ENCODE measurements at places on chromosomes 13 and 19. TPM values are rescaled to one million over a fixed set of nuclear protein-coding genes. Genes with fewer than 3 reads are reported as not detected.

DNA sequence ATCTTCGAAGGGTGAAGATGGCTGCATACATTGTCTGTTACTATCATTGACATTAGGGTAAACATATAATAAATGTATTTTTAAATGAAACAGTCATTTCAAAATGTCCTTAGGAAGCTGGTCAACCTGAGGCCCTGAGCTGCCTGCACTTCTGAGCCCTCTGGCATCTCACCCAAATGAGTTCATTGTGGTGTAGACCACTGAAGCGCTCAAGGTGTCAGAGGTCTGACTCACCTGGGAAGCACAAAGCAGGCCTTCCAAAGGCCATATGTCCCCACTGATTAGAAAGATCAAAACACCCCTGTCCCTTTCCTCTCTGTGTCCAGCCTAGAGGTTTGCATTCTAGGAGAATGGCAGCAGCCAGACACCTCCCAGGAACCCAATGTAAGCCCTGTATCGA lies 59.6 kb downstream of the COL4A2 start:
- H3K4me1 ChIP-seq, result no peaks in the 10 kb centered on the region
- H3K27me3 ChIP-seq, result no peaks in the 10 kb centered on the region
- H3K36me3 ChIP-seq, result no peaks in the 10 kb centered on the region
- no peak for DNase-seq
- no peak overlapping the region for H3K4me3 ChIP-seq

- DNase-seq, result no peak
- H3K36me3 ChIP-seq, result no peaks in the 10 kb centered on the region
- H3K27ac ChIP-seq, result no peak overlapping the region
- no peak overlapping the region for H3K4me3 ChIP-seq
- H3K27me3 ChIP-seq, result no peaks in the 10 kb centered on the region
Observed at GRCh38 chr13:102177431-102177830, 224.4 kb downstream of the FGF14 start.

HNRNPL gene
- total RNA-seq, result 119 TPM

DNA sequence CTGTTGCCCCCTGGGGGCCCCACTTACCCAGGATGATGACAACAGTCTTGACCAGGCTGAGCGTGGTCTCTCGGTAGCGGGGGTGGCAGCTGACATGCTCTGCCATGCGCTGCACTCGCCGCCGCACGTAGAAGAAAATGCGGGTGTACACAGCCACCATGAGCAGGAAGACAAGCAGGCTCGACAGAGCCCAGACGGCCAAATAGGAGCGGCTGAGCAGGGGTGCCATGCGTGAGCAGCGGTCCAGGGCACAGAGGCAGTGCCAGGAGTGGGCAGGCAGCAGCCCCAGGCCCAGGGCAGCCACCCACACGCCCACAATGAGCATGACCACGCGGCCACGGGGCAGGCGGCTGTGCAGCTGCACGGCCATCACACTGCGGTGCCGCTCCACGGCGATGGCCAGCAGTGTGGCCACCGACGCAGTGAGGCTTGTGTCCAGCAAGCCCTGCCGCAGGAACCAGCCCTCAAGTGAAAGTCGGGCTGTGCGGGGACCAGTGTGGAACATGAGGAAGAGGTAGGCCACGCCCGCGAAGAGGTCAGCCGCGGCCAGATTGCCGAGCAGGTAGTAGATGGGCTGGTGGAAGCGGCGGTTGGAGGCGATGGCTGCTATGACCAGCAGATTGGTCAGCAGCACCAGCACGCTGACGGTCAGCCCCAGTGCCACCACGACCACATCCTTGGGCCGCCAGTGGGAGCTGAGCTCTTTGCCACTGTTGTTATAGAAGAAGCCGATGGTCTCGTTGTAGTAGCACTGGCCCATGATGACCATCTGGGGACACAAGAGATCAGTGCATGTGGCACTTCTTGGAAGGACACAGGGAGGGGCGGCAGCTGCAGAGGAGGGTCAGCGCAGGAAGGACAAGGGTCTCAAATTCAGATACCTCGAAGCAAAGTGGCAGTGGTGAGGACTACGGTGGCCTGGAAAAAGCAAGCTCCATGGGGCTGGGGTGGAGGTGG lies 1.2 kb downstream of the LPAR2 start:
- H3K36me3 ChIP-seq, result no peaks in the 10 kb centered on the region
- H3K27me3 ChIP-seq, result no peaks in the 10 kb centered on the region
- H3K4me1 ChIP-seq, result no peaks in the 10 kb centered on the region
- no peak for DNase-seq
- H3K27ac ChIP-seq, result no peak overlapping the region

GRCh38 chr19:7894612-7895309 lies 6.5 kb downstream of the LRRC8E start:
- H3K4me3 ChIP-seq, result no peak overlapping the region
- DNase-seq, result no peak
- H3K4me1 ChIP-seq, result no peaks in the 10 kb centered on the region
- H3K27me3 ChIP-seq, result no peaks in the 10 kb centered on the region

GRCh38 chr13:84658491-84659358 lies 776.5 kb upstream of the SLITRK1 start:
- no peak overlapping the region for H3K27ac ChIP-seq
- no peaks in the 10 kb centered on the region for H3K4me1 ChIP-seq
- H3K4me3 ChIP-seq, result no peak overlapping the region
- H3K27me3 ChIP-seq, result no peaks in the 10 kb centered on the region
- no peak for DNase-seq
- H3K36me3 ChIP-seq, result no peaks in the 10 kb centered on the region

- H3K4me1 ChIP-seq, result peaks cover 3% of the 10 kb centered on the region
- no peak for DNase-seq
- no peak overlapping the region for H3K27ac ChIP-seq
- no peaks in the 10 kb centered on the region for H3K36me3 ChIP-seq
Observed at GRCh38 chr19:4966591-4966990, 2.3 kb upstream of the KDM4B start.

GRCh38 chr13:44140888-44141724 lies 232.5 kb upstream of the SERP2 start:
- DNase-seq, result no peak
- H3K4me3 ChIP-seq, result peak overlapping the region; percentile 58
- H3K27me3 ChIP-seq, result no peaks in the 10 kb centered on the region
- peak overlapping the region; percentile 91 for H3K27ac ChIP-seq
- no peaks in the 10 kb centered on the region for H3K36me3 ChIP-seq

GRCh38 chr19:43782689-43783231 lies 2.0 kb upstream of the KCNN4 start:
- no peak overlapping the region for H3K4me3 ChIP-seq
- no peaks in the 10 kb centered on the region for H3K36me3 ChIP-seq
- no peaks in the 10 kb centered on the region for H3K27me3 ChIP-seq
- no peak for DNase-seq
- no peaks in the 10 kb centered on the region for H3K4me1 ChIP-seq
- no peak overlapping the region for H3K27ac ChIP-seq

DNA sequence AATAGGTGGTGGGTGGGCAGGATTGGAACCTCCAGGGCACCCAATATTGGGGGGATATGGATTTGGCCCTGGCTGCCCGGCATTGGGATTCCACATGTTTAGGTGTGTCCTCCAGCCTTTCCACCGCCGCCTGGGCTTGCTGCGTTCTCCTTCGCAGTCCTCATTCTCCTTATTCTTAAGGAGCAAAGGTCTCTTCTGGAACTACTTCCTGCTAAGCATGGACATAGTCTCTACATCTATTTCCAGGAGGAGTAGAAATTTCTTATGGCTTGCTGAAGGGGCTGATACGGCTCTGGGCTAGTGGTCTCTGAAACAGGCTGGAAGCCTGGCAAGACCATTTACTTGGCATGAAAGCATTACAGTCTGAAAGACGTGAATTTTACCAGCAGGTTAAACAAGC lies 9.2 kb upstream of the FCGBP start:
- no peak for DNase-seq
- no peaks in the 10 kb centered on the region for H3K27me3 ChIP-seq
- no peak overlapping the region for H3K4me3 ChIP-seq
- H3K27ac ChIP-seq, result no peak overlapping the region
- H3K36me3 ChIP-seq, result no peaks in the 10 kb centered on the region
- peaks cover 12% of the 10 kb centered on the region for H3K4me1 ChIP-seq

GRCh38 chr19:6849876-6850275 lies 37.5 kb upstream of the ADGRE1 start:
- H3K27me3 ChIP-seq, result no peaks in the 10 kb centered on the region
- no peaks in the 10 kb centered on the region for H3K36me3 ChIP-seq
- no peaks in the 10 kb centered on the region for H3K4me1 ChIP-seq
- no peak overlapping the region for H3K4me3 ChIP-seq

DNA sequence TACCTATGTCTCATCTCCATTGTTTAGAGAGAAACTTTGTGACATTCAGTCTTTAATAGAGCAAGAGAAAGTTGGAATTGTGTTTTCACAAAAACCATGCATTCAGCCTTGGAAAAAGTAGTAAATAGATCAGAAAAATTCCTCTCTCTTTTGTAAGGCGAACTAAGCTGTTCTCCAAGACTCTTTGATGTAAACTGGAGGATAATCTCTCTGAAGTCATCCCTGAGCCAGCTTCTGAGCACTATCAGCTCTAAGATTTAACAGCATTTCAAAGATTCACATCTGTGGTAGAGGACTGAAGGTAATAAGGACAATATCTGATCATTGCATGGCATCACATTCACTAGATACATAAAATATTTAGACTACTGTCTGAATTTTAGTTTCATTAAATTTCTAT lies 904.6 kb upstream of the ATXN8OS start:
- H3K27me3 ChIP-seq, result no peaks in the 10 kb centered on the region
- no peak for DNase-seq
- no peak overlapping the region for H3K27ac ChIP-seq
- no peak overlapping the region for H3K4me3 ChIP-seq
- H3K36me3 ChIP-seq, result no peaks in the 10 kb centered on the region

DNA sequence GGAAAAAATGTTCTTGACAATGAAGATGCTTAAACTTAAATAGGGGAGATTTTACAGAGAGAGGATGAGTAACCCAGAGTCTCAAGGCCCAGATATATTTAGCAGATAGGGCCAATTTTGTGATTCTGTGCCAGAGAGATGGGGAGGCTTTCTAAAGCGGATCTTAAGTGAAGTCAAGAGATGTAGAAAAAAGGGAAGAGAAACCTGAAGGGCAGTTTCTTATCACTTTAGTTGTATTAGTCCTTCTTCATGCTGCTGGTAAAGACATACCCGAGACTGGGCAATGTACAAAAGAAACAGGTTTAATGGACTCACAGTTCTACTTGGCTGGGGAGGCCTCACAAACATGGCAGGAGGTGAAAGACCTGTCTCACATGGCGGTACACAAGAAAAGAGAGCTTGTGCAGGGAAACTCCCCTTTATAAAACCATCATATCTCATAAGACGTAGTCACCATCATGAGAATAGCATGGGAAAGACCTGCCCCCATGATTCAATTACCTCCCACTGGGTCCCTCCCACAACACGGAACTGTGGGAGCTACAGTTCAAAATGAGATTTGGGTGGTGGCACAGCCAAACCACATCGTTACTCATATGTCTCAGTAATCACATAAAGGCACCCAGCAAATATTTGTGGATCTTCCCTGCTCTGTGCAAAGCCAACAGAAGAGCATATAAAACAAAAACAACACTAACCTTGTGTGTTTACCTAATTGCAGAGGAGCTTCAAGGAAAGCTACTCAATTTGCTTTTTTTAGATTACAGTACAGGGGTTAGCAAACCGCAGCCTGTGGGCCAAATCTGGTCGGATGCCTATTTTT lies 102.6 kb upstream of the MYCBP2 start:
- H3K4me1 ChIP-seq, result peaks cover 8% of the 10 kb centered on the region
- H3K27me3 ChIP-seq, result no peaks in the 10 kb centered on the region
- no peak for DNase-seq
- no peak overlapping the region for H3K4me3 ChIP-seq
- H3K27ac ChIP-seq, result no peak overlapping the region

DNA sequence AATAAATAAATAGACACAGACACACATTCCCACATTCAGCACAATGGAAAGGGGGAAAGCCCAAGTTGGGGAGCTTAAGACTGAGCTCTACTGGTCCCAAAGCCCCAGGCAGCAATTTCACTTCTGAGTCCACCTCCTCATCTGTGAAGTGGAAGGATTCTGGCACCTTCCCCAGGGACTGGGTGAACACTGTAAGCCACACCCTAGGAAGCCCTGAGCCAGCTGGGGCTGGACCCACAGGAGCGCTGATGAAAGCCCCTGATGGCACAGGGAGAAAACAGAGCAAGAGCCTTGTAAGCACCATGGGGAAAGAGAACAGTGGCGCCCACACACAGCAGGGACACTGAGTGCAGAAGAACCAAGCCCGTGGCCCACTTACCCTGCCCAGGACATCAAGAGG lies 37.8 kb downstream of the EPS15L1 start:
- no peak overlapping the region for H3K27ac ChIP-seq
- H3K4me3 ChIP-seq, result no peak overlapping the region
- peaks cover 39% of the 10 kb centered on the region for H3K36me3 ChIP-seq

Data from right lobe of liver (tissue), 6 donors.